ENCODE measurements at places on chromosomes 2 and 18. TPM values are rescaled to one million over a fixed set of nuclear protein-coding genes. Genes with fewer than 3 reads are reported as not detected.

TM4SF20 gene
- 0.09 TPM for total RNA-seq

ID2 gene
- total RNA-seq = 461 TPM

DSC3 gene
- total RNA-seq = 0.14 TPM

SIX3 gene
- total RNA-seq = not detected

IL1F10 gene
- not detected for total RNA-seq

COL3A1 gene
- total RNA-seq = 5,666 TPM

WDR12 gene
- 34.9 TPM for total RNA-seq

IL1R2 gene
- total RNA-seq = 1.7 TPM

ANKRD30B gene
- total RNA-seq = under 0.01 TPM

CYP27A1 gene
- total RNA-seq = 17.1 TPM

RAB6C gene
- total RNA-seq = not detected

ZAP70 gene
- not detected for total RNA-seq

ALLC gene
- total RNA-seq = not detected

ARHGAP25 gene
- 0.14 TPM for total RNA-seq

GPR45 gene
- total RNA-seq = not detected

GNAL gene
- 0.65 TPM for total RNA-seq

CSRNP3 gene
- 0.57 TPM for total RNA-seq

IL36G gene
- total RNA-seq = not detected

G6PC2 gene
- total RNA-seq = not detected

SLC39A6 gene
- total RNA-seq = 166 TPM
